SIG-M5 (cell line): ENCODE measurements at places on chromosomes 4 and X.

DNA sequence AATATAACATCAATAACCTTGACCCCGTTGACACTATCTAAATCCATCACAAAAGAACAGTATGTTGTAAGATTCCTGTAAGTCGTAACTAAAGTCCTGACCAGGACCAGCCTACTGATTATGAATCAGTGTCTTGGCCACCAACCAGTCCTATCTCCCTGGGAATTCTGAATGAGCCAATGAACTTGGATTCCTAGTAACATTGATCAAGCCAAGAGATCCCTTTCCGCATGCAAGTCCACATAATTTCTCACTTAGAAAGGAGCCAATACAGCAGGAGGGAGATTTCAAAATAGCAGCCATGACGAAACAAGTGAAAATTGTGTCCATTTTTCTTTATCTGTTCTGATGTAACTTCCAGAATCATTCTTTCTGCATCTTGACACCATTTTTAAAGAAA is 9.5 kb downstream of the XPNPEP2 start:
- no peak for DNase-seq

GRCh38 chrX:133911825-133912495 is 73.4 kb downstream of the GPC3 start:
- no peak for DNase-seq

GRCh38 chrX:57681341-57681740 is 1.3 kb upstream of the NLRP2B start:
- DNase-seq = no peak

DNA sequence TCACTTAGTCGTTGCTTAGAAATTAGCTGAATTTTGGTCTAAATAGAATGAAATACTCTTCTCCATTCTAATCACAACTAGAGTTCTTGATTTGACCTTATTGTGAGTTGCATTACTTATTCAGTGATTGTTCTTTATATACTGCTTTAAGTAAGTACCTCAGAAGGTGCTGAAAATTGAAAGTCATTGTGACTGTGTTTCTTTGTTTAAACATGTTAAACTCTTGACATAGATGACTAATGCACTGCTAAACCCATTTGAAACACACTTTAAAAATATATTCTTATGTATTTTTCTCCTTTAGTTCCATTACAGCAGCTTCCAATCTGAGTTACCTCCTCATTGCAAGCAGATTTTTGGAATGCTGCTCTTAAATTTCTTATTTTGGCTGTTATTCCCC is 9.1 kb downstream of the TSPAN7 start:
- DNase-seq = no peak

- DNase-seq = no peak
Measured at GRCh38 chrX:81304563-81304962, 102.7 kb downstream of the SH3BGRL start.

DNA sequence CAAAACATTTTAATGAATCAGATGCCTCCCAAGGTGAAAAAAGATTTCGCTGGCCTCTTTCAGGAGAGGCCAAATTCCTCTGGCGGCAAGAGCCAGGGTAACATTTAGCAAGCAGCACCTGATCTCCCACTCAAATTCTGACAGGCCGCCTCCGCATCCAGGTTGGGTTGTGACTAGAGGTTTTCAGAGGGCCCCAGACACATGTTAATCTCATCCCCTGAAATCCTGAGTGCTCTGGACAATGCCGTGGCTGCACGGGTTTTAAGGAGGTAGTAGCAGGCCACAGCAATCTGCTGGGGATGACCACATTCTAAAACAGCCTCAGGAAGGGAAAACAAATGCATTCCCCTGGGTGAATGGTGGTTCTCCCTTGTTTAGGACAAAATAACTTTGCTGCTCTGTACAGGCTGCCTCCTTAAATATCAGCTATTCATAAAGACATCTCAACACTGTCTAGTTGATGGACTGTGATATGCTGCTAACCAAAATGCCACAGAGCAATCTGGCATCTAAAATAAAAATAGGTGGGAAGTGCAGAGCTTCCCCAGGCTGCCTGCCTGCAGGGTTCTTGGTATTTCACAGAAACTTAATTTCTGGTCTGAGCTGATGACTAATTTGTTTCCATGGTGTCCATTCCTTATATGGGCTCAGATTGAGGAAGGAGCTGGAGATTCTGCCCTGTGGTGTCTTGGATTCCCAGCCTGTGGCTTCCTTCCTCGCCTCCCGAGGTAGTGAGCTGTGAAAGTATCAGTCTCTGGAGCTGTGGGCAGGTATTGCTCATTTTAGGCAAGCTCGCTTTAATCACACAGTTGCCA is 202.0 kb downstream of the DCLK2 start:
- DNase-seq = peak; percentile 2

DNA sequence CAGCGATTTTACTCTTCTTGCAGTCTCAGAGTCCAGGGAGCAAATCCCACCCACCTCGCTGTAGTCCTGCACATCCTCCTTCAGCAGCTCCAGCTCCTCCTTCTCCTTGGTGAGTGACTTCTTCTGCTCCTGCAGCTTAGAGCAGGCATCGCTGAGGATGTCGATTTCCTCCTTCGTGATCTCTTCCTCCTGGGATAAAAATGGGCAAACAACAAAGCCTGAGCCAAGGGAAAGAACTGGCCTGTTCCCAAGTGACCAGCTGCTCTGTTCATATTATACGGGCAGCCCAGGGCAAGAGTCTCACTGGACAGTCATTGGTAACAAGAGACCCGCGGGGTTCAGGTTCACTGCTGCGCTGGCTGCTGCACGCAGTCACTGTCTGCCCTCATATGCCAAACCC is 26.2 kb downstream of the FGFR3 start:
- no peak for DNase-seq

GRCh38 chrX:140180585-140180984 is 215.3 kb upstream of the CXorf66 start:
- no peak for DNase-seq

DNA sequence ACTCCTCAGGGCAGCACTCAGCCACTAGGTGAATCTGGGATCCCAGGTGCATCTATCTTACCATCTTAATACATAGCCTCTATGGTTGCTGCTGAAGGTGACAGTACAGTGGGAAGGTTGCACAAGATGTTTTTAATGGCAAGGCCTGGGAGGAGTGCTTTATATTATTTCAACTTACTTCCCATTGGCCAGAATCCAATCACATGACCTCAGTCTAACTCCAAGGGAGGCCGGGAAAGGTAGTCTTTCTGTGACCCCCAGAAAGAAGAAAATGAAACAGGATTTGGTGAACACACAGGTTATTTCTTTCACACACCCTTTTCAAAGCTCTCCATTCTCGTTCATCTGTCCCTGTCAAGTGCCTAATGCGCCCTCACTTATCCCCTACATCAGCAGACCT is 189.1 kb upstream of the ATP6AP2 start:
- DNase-seq = no peak

DNA sequence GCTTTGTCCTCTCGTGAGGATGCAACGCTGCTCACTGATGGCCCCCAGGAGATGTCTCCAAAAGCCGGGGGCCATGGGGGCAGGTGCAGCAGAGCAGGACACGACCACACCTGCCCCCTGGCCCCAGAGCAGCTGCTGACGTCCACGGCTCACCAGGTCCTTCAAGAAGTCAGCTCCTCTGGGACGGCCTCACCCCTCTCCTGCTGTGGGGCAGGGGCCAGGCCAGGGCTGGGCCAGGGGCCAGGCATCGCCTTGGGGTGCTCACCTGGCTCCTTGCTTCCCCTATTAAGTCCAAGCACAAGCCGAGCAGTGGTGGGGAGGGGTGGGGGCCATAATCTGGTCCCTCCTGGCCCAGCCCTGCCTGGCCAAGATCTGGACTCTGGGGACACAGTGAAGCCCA is 28.6 kb upstream of the MXD4 start:
- DNase-seq = no peak

- no peak for DNase-seq
Measured at GRCh38 chrX:138756234-138756633, 44.7 kb upstream of the FGF13 start.

GRCh38 chr4:5892323-5893003 is 423 bp downstream of the CRMP1 start:
- no peak for DNase-seq

DNA sequence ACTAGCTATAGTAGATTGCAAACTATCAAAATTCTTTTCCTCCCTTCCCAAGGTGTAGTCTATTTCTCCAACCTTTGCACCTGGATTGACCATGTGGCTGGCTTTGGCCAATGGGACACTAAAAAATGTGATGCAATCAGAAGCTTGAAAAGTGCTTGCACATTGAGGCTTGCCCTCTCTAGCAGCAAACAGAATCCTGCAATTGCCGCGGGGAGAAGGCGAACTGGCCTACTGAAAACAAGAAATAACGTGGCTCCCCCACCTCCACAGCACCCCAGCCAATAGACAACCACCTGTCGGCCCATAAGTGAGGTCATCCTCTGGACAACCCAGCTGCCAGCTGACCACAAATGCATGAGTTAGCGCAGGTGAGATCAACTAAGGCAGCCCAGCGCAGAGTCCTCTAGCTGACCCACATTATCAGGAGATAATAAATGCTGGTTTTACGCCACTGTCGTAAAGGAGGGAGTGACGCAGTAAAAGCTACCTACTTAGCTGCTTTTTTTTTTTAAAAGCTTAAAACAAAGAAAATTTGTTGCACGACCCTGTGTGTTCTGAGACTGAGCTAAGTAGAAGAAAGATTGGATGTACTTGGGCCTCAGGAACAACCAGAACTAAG is 95.2 kb downstream of the GK start:
- no peak for DNase-seq

DNA sequence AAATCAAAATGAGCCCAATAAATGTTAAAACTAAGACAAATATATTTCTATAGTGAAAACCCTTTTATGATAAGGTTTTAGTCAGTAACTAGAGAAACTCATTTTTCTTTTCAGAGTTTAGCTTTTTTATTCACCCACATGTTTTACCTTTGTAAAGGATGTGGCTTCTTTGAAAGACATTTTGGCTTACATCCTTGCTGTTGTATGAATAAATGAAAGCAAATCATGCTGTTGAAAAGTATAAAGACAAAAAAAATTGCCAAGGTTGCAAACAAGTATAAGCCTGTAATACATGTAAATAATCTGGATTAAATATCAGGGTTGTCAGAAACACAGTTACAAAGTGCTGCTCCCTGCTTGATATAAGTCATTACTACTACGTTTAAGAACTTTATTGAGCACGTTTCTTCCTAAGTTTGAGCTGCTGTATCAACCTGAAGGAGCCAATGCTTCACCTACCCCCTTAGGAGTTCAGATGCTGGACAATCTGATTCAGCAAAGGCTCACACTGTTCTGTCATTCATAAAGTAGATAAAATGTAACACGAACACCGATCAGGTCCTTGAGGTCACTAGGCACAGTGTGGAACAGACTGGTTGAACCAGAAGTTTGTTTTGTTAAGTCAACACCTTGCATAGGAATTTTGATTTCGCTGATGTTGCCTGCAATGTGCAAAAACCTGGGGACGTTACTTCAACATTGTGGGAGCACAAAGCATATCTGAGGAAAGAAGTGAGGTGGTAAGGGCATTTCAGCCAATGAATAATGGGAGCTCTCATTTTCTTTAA is 321.2 kb upstream of the BMP3 start:
- DNase-seq = no peak

- DNase-seq = no peak
Measured at GRCh38 chr4:9943761-9944160, 77.5 kb downstream of the SLC2A9 start.

DNA sequence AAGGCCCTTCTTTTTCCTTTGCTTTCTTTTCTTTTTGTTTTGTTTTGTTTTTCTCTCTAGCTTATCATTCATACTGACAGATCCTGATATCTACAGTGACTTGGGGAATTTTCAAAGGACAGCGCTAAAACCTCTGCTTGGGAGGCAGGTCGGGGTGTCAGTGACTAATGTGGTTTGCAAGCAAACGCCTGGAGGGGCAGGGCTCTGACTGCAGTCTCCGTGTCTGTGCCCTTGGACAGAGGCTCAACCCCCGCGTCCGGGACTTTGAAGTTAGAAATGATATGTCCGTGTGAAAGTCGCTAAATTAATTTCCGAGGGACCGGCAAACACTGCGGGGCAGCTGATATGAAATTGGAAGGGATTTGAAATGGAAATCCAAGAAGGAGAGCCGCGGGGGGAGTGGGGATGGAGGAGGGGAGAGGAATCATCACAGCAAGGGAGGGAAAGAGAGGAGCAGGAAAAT is 312.4 kb downstream of the DHRSX start:
- no peak for DNase-seq

- no peak for DNase-seq
Measured at GRCh38 chr4:153480704-153481103, 14.5 kb downstream of the TMEM131L start.

DNA sequence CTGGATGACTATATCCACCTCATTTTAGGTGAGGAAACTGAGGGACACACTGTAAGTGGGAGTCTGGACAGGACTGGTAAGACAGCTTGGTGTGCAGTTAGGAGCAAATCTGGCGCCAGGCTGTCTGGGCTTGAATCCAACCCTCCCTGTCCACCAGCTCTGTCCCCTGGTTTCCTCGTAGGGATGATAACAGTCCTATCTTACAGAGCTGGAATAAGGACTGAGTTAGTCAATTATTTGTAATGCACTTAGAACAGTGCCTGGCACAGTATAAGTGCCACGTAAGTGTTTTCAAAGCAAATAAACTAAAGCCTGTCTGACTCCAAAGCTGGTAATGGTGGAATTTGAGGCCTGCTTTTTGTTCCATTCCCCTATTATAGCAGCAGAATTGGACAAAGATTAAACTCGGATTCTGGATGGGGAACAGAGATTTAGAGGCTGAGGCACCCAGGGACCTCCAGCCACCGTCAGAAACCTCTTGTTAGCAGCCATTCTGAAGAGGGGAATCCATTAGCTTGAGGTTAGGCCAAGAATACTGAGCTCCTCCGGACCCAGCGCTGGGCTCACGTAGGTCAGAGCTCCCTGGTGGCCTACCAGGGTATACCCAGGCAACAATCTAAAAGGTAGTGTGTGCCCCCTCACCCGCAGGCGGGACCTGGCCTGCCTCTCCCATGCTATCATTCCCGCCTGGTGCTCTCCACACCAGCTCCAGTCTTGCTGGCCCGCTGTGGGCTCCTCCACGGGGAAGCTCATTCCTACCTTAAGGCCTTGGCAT is 102.1 kb downstream of the UCHL1 start:
- no peak for DNase-seq

- DNase-seq = no peak
Measured at GRCh38 chrX:116694046-116694445, 231.3 kb upstream of the CT83 start.

- no peak for DNase-seq
Measured at GRCh38 chr4:5705647-5706320, 2.6 kb downstream of the EVC2 start.

GRCh38 chr4:111434586-111434985 is 710.7 kb upstream of the FAM241A start:
- no peak for DNase-seq

GRCh38 chr4:174437324-174437723 is 85.0 kb downstream of the HPGD start:
- no peak for DNase-seq

GRCh38 chr4:499567-499966 is 557 bp downstream of the PIGG start:
- DNase-seq = no peak

- no peak for DNase-seq
Measured at GRCh38 chr4:129394635-129395034, 298.7 kb downstream of the C4orf33 start.

DNA sequence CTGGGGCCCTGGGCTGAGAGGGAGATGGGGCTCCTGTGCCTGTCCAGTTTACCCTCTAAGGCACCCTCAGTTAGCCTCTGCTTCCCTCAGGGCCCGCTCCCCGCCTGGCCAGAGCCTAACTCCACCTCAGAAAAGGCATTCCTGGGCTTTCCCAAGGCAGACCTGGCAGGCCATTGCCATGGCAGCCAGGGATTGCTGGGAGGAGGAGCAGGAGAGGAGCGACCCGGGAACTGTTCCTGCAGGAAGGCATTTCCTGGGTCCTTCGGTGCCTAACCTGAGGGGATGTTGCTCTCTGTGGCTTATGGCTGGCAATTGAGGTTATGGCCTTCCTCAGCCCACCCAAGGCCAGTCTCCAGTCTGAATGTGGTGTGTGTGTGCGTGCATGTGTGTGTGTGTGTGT is 131.3 kb downstream of the PJA1 start:
- no peak for DNase-seq
